Activated CD4-positive, CD25-positive, alpha-beta regulatory T cell (primary cell): ENCODE measurements at places on chromosomes 5 and 9.

GRCh38 chr9:69140123-69140735 lies 33.8 kb upstream of the TJP2 start:
- no peak for DNase-seq

GRCh38 chr5:74131250-74131649 lies 505.3 kb downstream of the ARHGEF28 start:
- DNase-seq = no peak

DNA sequence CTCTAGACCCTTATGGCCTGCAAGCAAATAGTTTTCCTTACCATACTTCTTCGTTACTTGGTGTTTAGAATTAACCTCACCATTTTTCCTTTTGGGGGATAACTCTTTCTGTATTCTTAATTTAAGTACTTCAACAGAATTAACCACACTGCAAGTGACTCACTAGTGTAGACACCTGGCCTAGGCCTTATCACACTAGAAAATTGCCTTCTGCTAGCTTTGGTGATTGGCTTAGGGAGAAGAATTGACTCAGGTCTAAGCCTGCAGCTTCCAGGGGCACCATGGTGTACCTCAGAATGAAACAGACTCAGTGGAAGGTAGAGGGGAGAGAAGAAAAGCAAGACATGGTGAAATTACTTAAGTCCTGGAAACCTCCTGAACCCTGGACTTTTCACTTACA lies 112.8 kb upstream of the HMHB1 start:
- no peak for DNase-seq

GRCh38 chr5:139856714-139857113 lies 61.1 kb downstream of the PSD2 start:
- DNase-seq = no peak

DNA sequence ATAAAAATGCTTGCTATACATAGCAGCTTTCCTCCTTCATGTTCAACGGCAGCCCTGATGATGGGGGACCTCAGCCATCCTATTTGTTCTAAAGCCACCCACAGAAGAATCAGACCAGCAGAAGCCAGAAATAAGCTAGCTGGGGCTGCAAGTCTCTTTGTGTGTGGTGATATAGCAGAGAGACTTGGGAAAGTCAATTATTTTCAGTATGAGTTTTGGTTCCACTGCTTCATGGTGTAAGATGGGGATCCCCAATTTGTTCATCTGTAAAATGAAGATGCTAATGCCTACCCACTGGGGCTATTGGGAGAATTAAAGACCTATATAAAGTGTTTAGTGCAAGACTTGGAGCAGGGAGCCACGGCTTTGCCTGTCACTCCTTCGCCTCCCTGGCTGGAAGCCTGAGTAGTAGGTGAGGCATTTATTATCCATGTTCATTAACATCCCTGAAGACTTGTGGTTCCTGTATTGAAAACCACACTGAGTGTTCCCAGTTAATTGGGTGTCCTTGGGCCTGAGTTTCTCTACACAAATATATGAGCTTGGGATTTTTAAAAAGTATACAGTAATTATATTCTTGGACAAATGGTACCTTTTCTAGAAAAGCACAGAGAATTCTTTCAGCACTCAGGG lies 210.1 kb upstream of the SLC24A2 start:
- no peak for DNase-seq

DNA sequence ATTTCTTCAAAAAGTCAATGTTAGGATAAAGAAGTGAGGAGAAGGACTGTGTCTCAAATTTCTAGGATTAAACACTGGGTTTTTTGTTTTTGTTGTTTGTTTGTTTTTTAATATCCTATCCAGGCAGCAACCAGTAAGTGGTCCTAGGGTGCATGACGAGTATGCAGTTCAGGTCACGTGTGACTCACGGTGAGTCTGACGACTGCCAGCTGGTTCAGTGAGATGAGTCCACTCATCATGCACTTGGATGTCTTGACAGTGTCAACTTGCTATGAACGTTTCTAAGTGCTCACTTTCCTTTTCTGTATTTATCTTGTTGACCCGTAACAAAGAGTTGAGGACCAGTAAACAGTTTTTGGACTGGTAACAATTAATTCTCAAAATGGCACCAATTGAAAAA lies 32.7 kb downstream of the ATG10 start:
- no peak for DNase-seq

DNA sequence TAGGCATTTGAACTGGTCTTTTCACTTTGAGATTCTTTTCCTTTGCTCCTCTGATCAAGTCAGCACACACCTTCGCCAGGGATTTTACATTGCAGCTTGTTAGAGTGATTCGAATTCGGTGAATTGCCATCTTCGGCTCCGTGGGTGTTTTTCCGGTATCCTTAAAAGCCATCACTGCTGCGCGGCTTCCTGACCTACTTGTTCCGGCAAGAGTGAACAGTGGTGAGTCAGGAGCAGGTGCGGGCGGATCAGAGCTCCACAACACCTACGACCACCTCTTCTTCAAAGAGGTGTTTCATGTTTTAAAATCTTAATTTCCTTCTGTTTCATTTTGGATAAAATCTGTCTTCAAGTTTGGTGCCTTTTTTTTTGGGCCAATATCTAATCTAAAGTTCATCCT lies 134.6 kb downstream of the TMC1 start:
- DNase-seq = no peak

GRCh38 chr5:469752-470483 lies 26.9 kb downstream of the EXOC3 start:
- DNase-seq = no peak

GRCh38 chr9:78606001-78606379 lies 309.1 kb downstream of the PSAT1 start:
- no peak for DNase-seq

- no peak for DNase-seq
Observed at GRCh38 chr9:114412048-114412683, 24.4 kb upstream of the AKNA start.

DNA sequence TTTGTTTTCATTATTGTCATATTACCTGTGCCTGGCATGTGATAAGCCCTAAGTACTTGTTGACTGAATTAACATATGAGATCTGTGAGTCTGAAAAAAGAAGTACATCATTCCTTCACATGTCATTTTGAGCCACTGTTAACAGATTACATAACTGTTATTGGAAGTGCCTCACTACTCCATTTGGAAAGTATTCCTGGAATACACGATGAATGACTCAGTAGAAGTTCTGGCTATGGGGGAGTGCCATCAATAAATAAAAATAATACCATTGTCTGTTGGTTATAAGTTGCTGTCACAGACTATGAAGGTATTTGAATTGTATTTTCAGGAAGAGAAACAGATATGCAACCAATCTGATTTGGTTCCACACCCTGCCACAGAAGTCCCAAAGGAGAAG lies 12.9 kb downstream of the NIPSNAP3B start:
- DNase-seq = no peak

DNA sequence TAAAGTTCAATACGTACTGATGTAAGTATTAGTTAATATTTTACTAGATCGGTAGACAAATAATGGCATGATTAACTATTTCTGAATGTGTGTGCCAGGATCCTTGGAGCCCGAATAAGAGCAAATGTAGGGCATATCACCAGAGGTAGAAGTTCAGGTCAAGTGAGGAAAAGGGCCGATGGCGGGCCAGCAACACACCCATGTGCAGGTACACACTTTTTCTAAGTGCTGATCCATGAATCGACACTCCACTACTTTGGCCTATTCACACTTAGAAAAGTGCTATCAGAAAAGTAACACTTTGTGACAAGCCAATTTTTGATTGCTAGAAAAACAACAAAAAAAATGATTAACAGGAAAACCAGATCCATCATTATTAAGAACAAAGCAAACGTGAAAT lies 150.3 kb downstream of the AUH start:
- no peak for DNase-seq
